Kidney tubule cell (primary cell): ENCODE measurements at places on chromosomes 3 and 15.

GRCh38 chr3:107825556-107825955, 265.3 kb downstream of the CD47 start:
- DNase-seq = no peak

- no peak for DNase-seq
Measured at GRCh38 chr15:69181424-69181823, 21.0 kb downstream of the GLCE start.

DNA sequence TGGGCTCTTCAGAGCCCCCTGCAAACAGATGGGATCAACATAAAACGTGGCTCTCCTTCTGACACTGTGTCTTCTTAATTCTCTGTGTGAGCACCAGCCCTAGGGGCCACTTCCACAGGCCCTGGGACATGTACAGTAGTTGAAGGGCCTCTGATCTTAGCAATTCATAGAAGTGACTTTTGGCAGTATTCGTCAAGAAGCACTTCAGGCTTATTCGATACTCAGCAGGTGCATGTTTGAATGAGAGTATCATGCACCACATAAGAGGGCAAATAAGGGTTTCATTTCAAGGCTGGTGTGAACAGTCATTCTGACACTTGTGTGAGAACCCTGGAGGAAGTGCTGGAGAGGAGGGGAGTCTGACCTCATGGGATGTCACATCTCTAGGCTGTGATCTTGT, 113.9 kb downstream of the GABRG3 start:
- DNase-seq = no peak

GRCh38 chr3:145070795-145071194, 1090.2 kb downstream of the PLOD2 start:
- DNase-seq = no peak

DNA sequence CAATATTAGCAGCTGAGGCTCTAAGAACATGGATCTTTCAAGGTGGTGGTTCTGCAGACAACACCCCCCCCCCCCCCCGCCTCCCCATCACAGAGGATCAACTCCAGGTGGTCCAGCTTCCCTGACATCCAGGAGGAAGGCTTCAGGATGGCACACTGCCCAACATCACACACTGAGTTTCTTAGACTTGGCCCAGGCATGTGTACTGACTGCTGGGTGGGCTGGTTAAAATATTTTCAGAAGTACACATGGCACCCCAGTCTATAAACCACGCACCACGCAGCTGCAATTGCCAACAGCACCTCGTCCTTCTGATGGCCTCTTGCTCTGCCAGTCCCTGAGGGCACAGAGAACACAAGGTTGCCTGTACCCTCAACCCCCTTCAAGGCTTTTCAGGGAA, 22.1 kb downstream of the SRPRB start:
- DNase-seq = no peak

DNA sequence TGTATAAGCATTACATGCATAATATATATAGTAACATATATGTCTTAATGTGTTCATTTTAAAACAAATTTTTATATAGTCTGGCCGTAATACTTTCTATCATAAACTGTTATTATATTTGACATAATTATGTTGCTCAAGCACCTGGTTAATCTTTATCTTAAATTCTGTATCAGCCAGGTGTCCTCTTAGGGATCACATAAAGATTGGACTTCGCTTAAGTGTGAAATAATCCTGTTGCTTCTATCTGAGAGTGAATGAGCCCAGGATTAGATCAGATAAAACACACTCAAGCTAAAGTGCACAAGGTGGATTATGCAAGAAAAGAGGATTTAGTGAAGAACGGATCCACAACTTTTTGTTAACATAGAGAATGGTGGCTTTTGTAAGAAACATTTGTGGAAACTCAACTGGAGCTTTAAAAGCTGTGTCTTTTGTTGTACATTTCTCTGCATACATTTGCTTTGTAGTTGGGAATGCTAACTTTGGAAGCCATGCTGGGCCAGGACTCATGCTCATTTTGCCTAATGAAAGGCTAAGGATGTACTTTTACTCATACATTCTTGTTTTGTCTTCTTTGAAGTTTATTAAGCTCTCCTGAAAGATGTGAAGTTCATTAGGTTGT, 437.8 kb downstream of the ZIC1 start:
- no peak for DNase-seq

DNA sequence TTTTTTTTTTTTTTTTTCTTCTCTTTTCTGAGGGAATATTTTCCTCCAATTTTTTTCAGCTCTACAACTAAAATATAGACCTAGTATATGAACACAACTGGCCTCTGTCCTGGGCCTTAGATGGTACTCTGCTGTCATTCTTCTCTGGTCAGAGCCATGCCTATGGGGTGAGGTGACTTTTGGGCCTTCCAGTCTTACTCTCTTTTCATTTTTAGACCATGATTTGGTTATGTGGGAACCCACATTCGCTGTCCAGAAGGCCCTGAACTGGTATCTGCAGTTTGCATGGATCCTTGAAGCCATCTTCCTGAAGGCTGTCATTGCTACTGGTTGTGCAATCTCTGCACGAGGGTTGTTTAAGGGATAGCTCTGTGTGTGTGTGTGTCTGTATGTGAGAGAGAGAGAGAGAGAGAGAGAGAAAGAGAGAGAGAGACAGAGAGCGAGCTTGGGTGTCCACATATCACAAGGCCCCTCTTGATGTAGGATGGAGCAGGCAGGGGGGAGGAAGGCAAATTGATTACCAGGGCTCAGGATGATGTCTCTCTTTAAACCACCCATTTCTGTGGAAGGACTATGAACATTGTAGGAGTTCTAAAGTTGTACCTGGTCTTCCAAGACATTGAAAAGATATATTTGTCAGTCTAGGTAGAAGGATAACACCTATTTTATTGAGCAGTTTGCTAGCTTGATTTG, 6.9 kb downstream of the TGFBR2 start:
- no peak for DNase-seq

DNA sequence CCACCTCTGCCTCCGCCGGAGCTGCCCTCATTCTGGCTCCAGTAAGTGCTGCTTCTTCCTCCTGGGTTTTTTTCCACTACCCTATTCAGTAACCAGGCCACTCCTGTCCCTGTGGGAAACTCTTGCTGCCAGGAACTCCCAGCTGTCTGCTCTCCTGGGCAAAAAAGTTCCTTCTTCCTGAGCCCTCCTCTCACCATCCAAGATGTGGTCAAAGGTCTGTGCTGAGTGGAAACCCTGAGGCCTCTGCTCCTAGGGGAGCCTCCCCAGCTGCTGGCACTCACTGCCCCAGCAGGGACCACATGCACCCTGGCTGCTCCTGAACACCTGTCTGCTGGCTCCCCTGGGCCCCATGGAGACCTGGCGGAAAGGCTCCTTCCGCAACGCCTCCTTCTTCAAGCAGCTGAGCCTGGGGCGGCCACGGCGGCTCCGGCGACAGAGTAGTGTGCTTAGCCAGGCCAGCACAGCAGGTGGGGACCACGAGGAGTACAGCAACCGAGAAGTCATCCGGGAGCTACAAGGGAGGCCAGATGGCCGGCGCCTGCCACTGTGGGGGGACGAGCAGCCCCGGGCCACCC, 454 bp downstream of the C15orf62 start:
- DNase-seq = no peak

DNA sequence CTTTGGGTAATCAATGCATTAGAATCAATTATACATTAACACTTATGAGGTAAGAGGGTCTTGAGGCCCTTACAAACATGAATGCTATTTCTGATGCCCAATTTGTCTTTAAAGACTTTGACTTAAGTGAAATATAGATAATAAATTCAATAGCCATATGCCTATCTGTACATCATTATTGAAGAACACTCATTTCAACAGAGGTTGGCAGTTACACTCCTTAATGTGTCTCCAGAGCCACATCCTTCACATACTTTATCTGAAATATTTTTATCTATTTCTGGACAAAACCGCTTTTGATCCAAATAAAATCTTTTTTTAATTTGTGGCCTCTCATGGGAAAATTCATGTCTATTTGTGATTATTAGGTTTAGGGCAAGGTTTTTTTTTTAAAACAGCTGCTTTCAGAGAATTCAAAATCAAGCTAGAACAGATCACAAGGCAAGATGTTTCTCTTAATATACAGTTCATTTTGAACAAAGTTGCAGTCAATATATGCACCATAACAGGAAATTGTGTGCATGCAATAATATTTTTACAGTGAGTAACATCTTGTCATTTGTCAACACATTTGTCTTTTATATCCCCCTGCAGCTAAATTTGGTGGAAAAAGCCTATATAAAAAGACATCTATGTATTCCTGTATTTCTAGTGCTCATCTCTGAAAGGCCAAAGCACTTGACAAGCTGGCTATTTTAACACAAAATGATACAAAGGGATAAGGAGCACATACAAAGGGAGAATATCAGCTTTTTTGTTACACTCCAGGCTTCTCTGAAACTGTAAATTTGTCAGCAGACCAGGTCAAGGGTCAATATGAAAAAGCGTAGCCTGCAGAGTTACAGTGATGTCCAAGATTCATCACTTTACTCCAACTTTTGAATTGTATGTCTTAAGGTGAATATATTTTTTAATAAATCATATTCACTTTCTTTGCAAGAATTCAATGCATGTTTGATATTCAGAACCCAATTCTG, 146.2 kb upstream of the DPH6 start:
- no peak for DNase-seq

- DNase-seq = no peak
Measured at GRCh38 chr3:56115698-56116097, 352.6 kb downstream of the ERC2 start.

DNA sequence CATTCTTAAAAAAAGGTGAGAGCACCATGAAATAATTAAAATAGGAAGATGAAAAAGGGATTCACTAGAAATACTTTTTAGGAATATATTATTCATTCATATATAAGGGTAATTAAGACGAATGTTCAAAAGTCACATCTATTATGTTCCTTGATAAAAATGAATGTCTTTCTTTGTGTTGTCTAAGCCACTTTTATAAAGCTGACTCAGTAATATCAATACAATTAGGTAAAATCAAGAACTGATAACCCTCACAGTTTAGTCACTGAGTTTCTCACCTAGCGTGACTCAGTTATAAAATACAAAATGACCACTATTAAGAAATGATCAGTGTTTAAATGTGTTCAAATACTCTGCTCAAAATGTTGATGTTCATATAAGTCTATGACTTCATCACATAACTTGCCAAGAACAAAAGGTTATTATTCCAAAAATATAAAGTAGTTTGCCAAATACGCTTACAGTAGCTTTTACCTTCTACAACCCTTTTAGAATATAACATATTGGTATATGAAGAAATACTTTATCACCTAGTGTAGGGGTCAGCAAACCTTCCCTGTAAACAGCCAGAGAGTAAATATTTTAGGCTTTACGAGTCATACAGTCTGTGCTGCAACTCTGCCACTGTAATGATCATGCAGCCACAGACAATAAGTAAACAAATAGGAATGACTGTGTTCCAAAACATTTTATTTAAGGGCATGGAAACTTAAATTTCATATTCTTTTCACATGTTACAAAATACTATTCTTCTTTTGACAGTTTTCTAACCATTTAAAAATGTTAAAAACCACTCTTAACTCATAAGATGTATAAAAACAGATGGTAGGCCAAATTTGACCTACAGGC, 369.8 kb downstream of the TBC1D5 start:
- DNase-seq = peak; percentile 25

DNA sequence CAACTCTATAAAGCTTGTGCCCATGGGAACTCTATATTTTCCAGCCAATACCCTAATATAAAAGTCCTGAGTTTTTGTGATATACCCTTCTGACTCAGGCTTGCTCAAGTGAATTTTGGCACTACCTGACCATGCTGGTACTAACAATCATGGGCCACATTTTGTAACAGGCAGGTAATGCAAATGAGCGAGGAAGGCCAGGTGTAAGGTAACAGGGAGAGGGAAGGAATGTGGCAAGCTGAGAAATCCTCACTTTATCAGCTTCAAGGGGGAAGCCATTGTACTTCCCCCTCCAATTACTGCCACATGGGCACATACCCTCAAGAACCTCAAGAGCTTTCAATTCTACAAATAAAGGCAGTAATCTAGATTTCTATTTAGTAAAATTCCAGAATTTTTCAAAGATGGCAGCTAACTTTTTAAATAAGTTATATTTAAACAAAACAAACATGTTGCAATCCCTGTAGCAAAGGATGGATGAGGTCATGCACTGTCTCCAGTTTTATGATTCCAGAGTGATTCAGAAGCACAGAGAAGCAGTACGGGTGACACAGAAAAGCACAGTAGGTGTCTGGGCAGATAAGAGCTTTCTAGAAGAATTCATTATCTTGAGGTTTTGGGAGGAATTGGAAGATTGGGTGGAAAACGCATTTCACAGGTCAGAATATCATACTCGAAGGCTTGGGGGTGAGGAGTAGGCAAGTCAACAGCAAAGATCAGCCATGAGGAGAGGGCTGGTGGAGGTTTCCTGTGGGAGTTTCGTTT, 87.6 kb downstream of the FOXP1 start:
- peak; percentile 90 for DNase-seq

- DNase-seq = peak; percentile 58
Measured at GRCh38 chr15:82951472-82952157, 905 bp downstream of the HOMER2 start.

DNA sequence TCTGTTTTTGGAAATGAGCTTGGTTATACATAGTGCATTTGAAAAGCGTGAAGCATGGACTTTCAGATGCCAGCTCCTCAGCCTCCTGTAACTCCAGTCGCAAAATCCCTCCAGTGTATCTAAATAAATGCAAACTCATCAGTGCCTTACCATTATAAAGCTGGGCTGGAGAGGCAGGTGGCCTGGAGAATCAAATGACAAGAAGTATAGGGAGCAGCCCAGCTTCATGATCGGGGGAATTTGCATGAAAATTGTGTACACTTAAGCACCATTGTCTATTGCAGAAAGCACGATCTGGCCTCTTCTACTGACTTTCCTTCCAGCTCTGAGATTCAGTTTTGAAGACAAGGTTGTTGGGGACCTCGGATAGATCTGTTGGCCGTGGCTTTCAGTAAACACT, 71.7 kb downstream of the IGF1R start:
- DNase-seq = no peak

DNA sequence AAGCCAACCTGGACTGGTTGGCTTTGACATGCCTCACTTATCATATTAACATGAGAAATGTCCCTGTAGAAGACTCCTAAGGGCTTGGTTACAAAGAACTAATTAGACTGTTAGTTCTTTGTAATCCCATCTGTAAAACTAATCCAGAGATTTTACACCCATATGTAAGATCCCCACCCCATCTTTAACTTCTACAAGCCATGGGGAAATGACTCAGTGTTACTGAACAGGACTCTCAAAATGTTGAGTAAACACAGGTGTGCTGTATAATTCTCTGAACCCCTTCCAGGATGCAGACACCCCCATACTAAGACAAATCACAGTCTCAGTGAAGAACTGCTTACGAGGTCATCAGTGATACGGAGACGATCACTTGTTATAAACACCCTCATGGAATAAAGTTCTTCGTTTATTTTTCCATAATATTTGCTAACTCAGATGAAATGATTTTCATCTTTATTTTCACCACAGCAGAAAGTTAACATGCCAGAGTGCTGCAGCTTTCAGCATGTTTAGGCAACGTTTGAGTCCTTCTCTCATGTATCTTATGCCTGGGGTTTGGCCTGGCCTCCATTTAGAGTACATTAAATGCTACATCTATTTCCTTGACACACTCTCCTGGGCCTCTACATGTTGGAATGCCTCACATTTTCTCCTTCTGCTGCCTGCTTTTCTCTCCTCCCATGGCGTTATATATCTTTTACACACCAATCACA, 55.3 kb upstream of the LEKR1 start:
- DNase-seq = no peak
